ENCODE measurements at places on chromosomes 4 and X. TPM values are rescaled to one million over a fixed set of nuclear protein-coding genes. Genes with fewer than 3 reads are reported as not detected.

The XAGE2 gene
- total RNA-seq: not detected

The TRMT44 gene
- total RNA-seq: 10.5 TPM

The KIT gene
- 2.3 TPM for total RNA-seq

The S100G gene
- total RNA-seq: not detected

The SLC16A2 gene
- 64.0 TPM for total RNA-seq

The ENPEP gene
- total RNA-seq: 5.5 TPM

The DKK2 gene
- 0.14 TPM for total RNA-seq

The CFI gene
- total RNA-seq: 107 TPM

The FAM53A gene
- 1.7 TPM for total RNA-seq

The VSIG1 gene
- total RNA-seq: 0.30 TPM

The OTUD6A gene
- not detected for total RNA-seq

The SYP gene
- total RNA-seq: 6.8 TPM

The F8A3 gene
- 0.61 TPM for total RNA-seq

The AMBN gene
- not detected for total RNA-seq

The GLRB gene
- 7.8 TPM for total RNA-seq

The RPA4 gene
- 0.19 TPM for total RNA-seq

The CPXCR1 gene
- not detected for total RNA-seq

The MAGEA4 gene
- total RNA-seq: not detected
